Bronchial epithelial cell (primary cell): ENCODE measurements at places on chromosomes 3 and 15.
A peak's percentile ranks its signal among the peaks of the same experiment; 100 is the strongest.

GRCh38 chr15:39704689-39705088, 78.0 kb downstream of the FSIP1 start:
- DNase-seq: peak; percentile 57

- DNase-seq: no peak
Measured at GRCh38 chr3:195755791-195756676, 35.3 kb downstream of the MUC20 start.

DNA sequence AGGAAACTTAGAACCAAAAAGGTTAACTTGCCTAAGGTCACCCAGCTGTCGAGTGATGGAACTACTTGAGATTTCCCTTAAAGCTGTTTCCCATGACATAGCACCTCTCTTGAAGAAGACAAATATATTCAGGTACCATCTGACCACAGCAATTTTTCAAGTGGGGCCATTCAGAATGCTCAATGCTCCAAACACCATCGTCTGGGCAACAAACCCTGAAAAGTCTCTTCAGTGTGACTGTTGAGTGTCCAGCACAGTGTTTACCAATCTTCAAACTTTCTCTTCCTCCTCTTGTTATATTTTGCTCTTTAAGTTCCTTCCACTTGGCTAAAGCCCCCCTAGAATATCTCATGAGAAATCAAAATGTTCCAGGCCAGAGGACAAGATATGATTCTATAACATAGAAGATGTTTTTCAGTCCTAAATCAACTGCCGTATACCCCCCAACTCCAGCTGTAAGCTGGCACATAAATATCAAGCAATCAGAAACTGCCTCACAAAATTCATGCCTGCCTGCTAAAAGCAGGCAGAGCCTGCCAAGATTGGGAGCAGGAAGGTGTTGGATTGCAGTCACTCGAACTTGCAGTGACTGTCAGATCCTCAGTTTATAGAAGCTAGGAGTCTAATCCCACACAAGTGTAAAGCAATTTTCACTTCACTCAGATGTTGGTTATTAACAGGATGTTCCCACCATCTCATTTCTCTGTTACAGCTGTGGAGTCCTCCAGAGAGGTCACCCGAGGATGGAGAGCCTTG, 230.5 kb upstream of the MRPL3 start:
- DNase-seq: no peak

GRCh38 chr15:98801234-98801561, 152.9 kb downstream of the IGF1R start:
- no peak for DNase-seq

GRCh38 chr3:24521420-24522145, 26.9 kb upstream of the THRB start:
- DNase-seq: no peak

- DNase-seq: no peak
Measured at GRCh38 chr3:194984066-194984465, 286.9 kb downstream of the XXYLT1 start.

GRCh38 chr15:65819563-65819960, 27.5 kb upstream of the DENND4A start:
- no peak for DNase-seq

GRCh38 chr15:60840306-60840702, 361.4 kb upstream of the ICE2 start:
- DNase-seq: no peak

GRCh38 chr3:11004563-11004962, 12.0 kb downstream of the SLC6A1 start:
- DNase-seq: no peak

GRCh38 chr3:69649120-69650065, 89.9 kb upstream of the MITF start:
- DNase-seq: peak; percentile 78

GRCh38 chr3:137121704-137122314, 164.0 kb downstream of the IL20RB start:
- peak; percentile 62 for DNase-seq
